ENCODE measurements at places on chromosomes 3 and 15.

DNA sequence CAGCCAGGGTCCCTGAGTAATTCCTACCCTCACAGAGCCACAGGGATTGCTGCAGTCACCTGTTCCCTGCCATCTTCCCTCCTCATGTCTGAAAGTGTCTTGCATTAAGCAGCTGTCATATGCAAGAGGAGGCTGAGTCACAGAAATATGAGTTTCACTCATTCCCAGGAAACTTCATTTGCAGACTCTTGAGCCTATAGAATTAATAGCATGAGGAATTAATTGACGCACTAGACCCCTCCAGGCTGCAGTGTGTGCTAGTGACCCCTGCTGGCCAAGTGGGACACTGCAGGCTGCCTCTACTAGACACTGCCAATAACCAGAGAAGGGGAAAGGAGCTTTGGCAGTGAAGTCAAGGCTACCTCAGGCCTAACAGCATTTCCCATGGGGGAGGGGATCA, 50.6 kb upstream of the SLC6A1 start:
- DNase-seq = no peak

DNA sequence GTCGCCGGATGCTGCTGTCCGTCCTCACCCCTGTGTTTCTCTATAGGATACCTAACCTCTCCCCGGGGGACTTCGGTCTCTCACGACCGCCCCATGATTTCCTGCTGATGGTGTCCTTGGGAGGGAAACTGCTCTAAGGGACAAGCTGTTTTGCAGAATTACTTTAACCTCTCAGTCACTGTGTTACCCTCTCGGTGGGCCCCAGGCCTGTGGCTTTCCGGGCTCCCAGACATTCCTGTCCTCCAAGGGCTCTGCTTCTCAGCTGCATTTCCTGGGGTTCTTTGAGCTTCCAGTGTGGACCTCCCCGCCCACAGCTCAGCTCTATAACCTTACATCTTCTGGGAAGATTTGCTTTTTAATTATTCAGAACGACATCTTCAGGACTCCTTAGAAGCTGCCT, 40.9 kb downstream of the CHST2 start:
- DNase-seq = no peak

DNA sequence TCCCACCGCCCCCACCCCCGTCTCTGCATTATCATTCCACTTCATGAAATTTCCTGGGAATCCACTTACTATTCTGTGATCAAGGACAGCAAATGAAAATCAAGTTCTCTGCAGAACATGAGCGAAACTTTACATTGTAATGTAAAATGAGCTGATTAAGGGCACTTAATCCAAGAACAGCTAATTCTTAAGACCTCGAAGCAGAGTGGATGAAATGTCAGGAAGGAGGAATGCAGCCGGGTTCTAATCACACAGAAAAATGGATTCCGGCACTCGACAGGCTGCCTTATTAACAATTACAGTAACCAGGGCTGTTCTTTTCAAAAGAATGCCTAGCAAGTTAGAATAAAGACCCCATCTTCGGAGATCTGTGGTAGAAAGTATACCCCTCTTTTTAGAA, 57.5 kb downstream of the RFTN1 start:
- no peak for DNase-seq

GRCh38 chr3:184764191-184764590, 47.8 kb upstream of the VPS8 start:
- DNase-seq = no peak

DNA sequence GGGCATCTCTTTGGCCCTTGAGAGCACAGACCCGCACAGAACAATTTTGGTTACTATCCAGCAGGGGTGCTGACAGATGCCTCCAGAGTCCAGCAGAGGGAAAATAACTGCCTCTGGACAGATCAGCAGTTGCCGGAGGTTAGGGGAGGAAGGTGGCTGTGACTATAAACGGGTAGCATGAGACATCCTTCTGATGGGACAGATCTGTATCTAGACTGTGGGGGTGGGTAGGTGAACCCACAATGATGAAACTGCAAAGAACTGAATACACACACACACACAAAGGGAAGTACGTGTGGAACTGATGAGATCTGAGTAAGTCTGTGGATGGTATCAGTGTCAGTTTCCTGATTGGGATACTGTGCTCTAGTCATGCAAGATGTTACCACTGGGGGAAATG, 21.2 kb downstream of the ADAMTS7 start:
- no peak for DNase-seq

DNA sequence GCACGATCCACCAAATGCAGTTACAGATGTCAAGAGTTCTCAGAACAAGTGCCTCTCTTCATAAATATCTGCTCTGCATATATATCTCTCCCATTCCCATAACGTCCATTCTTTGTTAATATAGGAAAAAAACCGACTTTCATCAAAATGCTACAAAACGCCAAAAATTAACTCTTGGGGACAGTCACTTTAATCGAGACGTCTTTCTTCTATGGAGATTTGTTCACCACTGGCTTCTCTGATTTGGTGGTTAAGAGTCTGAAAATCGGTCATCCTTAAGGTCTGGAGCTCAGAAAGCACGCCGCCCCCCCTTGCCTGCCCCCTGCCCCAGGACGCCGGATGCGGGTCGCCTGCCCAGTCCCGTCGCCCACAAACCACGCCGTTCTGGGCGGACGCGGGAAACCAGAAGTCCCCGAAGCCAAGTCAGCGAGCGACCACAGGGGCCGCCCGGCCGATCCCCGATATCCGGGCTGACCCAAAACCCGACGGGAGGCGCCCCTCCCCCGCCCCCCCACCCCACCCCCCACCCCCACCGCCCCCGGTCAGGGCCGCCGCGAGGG, 252.7 kb downstream of the TJP1 start:
- DNase-seq = no peak

DNA sequence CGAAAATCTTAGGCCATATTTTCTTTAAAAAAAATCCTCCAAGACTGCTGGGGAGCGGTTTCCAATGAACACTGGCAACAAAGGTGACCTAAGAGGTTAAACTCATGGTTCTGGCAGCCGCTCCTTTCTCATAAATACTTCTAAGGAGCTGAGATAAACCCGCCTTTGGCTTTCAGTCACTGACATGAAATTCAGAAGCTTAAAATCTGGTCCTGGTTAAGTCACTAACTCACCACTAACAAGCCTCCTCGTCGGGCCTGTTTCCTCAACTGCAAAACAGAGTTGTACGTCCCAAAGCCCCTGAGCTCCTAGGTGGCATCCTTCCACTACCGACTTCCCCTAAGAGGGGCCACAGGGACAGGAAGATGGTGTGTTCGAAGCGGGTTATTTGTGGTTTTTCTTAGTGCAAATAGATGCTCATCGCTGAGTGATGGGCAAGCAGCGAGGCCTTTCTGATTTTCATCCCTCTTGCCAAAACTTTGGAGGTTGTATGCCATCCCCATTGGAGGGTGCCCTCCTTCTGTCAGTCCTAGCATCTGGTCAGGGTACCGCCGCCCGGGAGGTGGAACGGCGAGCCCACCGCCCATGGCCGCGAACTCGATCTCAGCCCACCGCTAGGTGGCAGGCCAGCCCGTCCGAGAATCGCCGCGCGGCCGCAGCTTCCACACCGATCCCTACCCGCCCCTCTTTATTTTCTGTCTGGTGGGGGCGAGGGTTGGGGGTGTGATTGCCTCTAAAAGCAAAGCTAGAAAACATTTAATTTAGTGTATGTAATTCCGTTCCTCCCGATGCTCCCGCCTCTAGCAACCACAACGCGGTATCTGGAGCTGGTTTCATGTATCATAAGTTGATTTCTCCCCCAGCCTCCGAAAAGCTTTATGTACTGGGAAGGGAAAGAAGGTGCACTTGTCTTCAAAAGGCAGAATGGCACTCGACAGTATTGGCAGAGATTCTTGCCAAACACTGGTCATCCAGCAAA, 4.6 kb downstream of the BCL6 start:
- DNase-seq = no peak

DNA sequence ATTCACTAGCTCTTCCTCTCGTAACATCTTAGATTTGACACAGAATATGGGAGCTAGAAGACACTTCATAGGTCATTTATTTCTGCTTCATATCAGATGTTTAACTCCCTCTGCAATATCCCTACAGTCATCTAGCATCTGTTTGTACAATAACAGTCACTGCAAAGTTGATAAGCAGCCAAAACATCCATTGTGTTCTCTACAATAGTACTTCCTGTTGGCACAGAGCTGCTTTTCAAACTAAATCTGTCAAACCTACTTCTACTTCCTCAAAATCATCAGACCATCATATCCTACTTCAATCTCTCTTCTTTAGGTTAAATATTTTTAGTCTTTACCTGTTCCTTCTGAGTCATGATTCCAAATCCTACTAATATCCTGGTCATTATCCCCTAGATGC, 233.2 kb downstream of the FGF12 start:
- DNase-seq = no peak

DNA sequence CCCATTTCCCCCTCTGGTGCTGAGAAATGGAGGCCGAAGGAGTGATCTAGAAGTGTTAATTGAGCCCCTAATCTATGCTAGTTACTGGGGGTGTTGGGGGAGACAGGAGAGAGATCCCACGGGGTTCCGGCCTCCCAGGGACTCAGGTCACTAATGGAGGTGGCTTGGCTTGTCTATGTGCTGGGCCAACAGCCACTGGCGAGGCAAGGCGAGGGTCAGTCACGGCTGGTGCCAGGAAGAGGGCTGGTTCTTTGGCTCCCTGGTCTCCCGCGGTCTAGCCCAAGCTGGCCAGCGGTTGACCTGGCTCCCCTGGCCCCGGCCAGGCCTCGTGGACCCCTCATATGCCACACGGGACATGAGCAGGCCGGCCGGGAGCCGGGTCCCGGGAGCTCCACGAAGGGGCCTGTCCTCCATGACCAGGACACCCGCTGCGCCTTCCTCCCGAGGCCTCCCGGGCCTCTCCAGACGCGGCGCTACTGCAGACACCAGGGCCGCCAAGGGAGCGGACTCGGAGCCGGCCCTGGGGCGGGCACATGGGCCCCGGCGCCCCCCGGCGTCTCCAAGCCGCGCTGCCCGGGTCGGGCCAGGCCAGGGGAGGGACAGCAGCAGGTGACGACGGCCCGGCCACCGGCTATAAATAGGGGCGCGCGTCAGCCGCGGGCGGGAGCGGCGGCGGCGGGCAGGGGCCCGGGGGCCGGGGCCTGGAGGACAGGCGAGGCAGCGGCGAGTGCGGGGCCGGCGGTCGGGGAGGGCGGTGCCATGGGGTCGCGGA, at the start of gene ALPK3:
Gene ALPK3 (plus strand): TSS at position 663 of the 772 bp plus-strand sequence. CDS start 97 bp downstream, at position 760.
- no peak for DNase-seq

- no peak for DNase-seq
Observed at GRCh38 chr15:67794832-67795574, 30.3 kb upstream of the SKOR1 start.

DNA sequence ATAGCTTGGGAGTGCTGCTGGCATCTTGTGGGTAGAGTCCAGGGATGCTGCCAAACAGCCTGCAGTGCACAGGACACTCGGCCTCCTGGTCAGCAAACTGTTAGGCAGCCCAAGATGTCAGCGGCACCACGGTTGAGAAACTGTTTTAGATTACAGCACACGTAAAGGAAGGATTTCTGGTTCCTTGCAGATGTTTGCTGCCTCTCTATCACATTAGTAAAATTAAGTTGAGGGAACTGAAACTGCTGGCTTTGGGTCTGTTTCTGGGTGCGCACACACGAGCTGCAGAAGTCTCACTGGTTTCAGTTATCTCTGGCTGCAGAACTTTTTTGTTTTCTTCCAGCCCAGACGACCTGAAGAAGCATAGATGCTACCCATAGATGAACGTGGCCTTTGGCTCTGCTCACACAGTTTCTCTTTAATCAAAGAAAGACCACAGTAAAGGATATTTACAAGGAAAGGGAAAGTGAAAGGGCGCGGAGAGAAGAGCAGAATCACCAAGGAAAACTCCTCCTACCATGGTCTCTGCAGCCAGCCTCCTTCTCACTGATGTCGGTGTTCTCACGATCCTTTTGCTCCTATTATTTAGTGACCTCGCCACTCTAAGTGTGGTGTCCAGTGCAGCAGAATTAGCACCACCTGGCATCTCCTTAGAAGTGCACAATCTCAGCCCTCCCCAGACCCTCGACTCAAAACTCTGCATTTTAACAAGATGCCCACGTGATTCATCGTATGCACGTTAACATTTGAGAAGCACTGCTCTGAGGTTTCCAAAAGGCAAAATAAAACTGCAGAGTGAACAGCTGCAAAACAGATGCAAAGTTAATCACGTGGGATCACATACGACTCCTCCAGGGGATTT, 50.6 kb upstream of the AKAP13 start:
- DNase-seq = no peak

DNA sequence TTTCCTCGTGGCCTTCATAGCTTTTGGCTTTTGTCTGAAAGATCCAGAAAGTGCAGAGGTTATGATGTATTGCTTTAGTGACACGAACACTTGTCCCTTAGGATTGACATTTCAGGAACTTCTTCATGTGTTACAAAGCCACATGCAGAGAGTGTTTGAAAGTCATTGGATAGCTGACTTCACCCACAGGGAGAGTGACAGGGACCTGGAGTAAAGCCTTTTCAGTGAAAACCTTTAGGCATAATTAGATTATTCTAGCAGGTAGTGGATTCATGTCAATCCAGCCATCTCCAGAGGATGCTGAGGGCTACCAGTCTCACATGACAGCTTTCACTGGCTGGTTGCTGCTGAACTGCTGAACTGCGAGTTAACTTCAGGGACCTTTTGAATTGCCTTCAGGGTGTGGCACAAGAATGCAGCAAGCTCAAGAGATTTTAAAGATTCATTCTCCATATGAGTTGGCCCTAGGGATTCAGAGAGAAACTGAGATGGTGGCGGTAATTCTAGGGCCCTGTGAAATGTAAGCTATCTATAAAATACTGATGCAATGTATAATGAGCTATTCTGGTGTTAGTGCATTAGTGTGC, 267.0 kb upstream of the GOLIM4 start:
- no peak for DNase-seq

- DNase-seq = no peak
Observed at GRCh38 chr3:162643245-162643644, 1146.6 kb downstream of the OTOL1 start.

DNA sequence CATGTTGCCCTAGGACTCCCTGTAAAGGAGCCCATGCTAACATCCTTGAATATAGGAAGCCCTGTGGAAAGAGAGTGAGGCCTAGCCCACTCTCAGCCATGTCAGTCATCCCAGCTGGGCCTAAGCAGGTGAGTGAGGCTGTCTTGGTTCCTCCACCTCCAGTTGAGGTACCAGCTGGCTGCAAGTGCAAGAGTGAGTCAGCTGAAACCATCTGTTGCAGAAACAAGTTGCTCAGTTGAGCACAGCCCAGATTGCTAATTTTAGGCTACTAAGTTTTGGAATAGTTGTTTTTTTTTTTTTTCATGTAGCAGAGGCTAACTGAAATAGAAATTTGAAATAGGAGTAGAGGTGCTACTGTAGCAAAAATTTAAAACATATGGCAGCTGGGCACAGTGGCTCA, 43.7 kb upstream of the ADPGK start:
- no peak for DNase-seq

- DNase-seq = no peak
Observed at GRCh38 chr3:173865900-173866498, 468.5 kb downstream of the NLGN1 start.

- DNase-seq = no peak
Observed at GRCh38 chr3:120778776-120779175, 36.2 kb downstream of the GTF2E1 start.

- DNase-seq = no peak
Observed at GRCh38 chr3:119170821-119171220, 2.6 kb upstream of the UPK1B start.

GRCh38 chr3:55879901-55880331, 392.8 kb upstream of the WNT5A start:
- no peak for DNase-seq

- DNase-seq = no peak
Observed at GRCh38 chr3:122942937-122943827, 84.4 kb downstream of the SEMA5B start.
